Natural killer cell treated with Interleukin-12 subunit alpha and Interleukin-12 subunit beta and Interleukin-15 and Interleukin-18, amount 100 ng/mL, for 72 hours (primary cell): ENCODE measurements at places on chromosomes 1 and 21. TPM values are rescaled to one million over a fixed set of nuclear protein-coding genes. Genes with fewer than 3 reads are reported as not detected.

- DNase-seq = no peak
These were observed 56.8 kb downstream of the NFIA start for GRCh38 chr1:61138921-61139774.

The DONSON gene
- 38.7 TPM for total RNA-seq

GRCh38 chr1:186420923-186421322 is 40.0 kb downstream of the PDC start:
- DNase-seq = no peak

The CDC7 gene
- total RNA-seq = 16.1 TPM

DNA sequence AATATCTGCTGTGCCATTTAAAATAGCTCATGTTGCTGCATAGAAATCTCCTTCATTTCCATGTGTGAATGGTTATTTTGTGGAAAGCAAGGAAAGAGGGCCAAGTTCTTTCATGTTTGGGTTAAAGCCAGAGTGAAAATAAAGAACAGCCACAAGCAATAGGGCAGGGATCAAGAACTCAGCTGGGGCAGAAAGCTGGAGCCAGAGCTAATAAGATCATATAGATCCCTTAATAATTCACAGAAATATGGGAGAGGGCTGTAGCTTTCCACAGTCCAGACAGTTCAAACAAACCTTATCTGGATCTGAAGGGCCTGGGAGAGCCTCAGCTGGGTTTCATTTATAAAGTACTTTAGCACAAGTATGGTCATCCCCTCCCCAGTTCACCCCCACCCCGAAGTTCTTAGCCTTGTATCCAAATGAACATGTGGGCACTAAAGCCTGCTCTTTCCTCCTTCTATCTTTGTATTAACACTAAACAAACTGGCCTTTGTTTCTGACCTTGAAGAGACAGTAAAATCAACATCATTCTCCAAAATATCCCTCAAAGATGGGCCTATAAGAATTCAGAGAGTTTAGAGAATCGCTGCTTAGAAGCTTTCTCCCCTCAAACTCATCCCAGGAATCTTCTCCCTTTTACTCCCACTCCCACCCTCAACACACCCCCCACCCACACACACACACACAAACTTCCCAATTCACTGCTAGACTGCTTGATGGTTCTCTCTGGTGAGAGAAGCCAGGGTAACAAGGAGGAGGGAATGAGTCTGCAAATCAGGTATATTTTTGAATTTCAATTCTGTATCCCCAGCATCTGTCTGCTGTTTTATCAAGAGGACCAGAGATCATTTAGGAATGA is 41.7 kb downstream of the UTP25 start:
- DNase-seq = no peak

DNA sequence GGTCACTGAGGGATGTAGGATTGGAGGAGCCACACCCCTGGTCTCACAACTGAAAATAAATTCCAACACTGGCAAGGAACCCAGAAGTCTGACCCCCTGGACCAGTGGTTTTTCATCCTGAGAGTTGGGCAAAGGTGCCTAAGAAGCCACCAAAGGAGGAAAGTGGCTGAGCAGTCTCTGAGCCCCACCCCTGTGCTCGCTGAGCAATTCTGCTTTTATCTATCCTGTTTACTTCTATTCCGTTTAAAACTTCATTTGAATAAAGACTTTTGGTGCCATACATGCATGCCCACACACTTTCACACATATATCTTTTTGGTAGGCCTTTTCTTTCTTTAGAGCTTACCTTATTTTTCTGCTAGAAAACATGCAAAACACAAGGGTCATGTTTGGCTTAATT is 13.9 kb upstream of the CD53 start:
- no peak for DNase-seq

The RGS1 gene
- 67.6 TPM for total RNA-seq

The S100A14 gene
- not detected for total RNA-seq

The FNDC5 gene
- total RNA-seq = not detected

The KNCN gene
- total RNA-seq = not detected

- no peak for DNase-seq
These were observed 113.5 kb downstream of the MAP3K21 start for GRCh38 chr1:233440951-233441401.

- DNase-seq = no peak
These were observed 65.8 kb upstream of the BCL10 start for GRCh38 chr1:85342207-85342606.
